ENCODE measurements at places on chromosomes 5 and 9.

GRCh38 chr9:127937388-127938297, at the start of gene DPM2:
DPM2 (minus strand) TSS chr9:127937854; CDS start chr9:127937820, 34 bp downstream.
- DNase-seq, result peak; percentile 86

DNA sequence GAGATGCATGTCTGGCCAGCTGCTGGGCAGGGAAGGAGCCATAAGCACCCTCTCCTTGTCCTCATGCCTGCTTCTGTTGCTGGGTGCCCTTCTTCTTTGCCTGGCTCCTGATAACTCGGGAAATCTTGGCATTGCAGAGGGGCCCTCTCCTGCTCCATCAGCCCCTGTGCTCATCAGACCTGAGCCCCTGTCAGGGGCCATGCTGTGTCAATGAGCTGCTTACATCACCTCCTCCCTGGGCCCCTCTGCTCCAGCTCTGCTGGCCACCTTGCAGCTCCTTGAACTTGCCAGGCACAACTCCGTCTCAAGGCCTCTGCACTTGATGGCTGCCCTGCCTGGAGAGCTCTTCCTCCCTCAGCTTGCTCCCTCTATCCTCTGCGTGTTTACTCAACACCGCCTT, 194.3 kb downstream of the TTLL11 start:
- DNase-seq, result no peak

GRCh38 chr5:77957-78804, 13.8 kb upstream of the PLEKHG4B start:
- peak; percentile 74 for DNase-seq

GRCh38 chr5:149407323-149408251, 28.5 kb upstream of the IL17B start:
- DNase-seq, result no peak

DNA sequence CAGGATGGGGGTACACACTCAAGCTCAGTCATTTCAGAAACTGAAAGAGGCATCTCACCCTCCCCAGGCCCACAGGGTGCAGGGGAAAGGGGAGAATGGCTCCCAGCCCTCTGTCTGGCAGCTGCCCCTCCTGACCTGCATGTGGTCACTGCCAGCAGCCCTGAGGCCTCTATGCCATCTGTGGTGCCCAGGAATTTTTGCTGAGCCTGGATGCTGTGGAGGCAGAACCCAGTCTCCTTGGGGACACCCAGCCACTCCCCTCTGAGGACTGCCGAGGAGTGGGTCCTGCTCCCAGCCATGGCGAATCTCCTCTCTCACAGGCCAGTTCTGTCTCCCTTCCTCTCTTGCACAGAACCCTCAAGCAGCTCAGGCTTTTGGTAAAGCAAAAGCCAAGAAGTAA, 104.0 kb upstream of the ALDH1B1 start:
- no peak for DNase-seq

DNA sequence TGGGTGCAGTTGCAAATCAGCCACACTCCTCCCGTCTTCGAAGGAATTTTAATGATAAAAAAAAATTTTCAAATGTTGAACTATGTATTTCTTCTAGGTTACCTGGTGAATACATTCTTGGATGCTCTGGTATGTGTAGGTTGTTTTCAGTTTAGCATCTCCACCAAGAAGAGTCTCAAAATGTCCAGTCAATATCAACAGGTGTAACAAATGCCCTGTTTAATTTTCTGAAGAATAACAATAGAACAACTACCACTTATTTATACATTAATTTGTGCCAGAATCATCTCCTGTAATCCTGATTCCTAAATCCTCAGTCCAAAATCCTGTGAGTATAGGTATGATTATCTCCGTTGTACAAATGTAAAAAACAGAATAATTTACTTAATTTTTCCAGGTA, 67.8 kb downstream of the EBF1 start:
- DNase-seq, result no peak

DNA sequence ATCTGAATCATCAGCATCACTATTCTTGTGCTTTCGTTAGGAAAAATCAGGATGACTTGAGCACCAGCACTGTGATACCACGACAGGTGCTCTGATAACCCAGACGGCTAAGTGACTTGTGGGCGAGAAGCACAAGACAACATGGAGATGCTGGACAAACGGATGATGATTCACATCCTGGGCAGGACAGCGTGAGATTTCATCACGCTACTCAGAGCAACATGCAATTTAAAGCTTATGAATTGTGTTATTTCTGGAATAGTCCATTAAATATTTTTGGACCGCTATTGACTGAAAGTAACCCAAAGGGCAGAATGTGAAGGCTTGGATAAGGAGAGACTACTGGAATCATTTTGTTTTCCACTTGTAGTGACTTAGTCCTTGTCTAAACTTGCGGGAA, 114.8 kb upstream of the DAPK1 start:
- DNase-seq, result no peak

DNA sequence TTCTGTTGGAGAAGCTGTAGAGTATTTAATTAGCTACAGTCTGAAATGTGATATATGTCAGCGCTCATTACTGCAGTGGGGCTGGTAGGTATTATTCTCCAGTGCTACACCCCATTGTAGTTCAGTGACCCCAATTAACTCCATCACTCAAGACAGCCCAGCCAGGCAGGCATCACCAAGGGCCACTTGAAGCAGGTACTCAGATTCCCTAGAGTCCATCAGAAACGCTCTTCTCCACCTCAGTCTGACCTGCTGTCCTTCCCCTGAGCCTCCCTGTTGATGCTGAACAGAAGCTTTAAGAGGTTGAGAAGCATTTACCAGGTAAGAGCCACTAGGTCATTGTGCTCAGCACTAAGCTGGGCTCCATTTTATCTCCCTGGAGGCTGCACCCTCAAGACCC, 71.8 kb downstream of the GALNT10 start:
- DNase-seq, result no peak

DNA sequence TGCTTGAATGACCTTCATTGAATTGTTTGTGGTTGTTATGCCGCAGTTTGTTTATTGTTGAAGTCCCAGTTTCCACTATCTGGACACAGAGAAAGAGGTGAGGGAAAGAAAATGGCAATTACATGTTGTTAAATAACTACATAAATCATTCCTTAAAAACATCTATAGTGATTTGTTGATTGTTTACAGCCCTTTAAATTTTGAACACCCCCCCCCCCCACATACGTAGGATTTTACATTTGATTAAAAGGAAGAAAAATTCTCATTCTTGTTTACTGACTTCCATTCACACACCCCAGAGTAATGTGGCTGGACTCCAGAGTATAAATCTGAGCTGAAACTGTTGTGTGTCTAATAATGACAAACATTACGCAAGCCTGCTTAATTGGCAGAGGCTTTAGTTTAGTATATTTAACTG, 87.1 kb upstream of the FAM174A start:
- no peak for DNase-seq

DNA sequence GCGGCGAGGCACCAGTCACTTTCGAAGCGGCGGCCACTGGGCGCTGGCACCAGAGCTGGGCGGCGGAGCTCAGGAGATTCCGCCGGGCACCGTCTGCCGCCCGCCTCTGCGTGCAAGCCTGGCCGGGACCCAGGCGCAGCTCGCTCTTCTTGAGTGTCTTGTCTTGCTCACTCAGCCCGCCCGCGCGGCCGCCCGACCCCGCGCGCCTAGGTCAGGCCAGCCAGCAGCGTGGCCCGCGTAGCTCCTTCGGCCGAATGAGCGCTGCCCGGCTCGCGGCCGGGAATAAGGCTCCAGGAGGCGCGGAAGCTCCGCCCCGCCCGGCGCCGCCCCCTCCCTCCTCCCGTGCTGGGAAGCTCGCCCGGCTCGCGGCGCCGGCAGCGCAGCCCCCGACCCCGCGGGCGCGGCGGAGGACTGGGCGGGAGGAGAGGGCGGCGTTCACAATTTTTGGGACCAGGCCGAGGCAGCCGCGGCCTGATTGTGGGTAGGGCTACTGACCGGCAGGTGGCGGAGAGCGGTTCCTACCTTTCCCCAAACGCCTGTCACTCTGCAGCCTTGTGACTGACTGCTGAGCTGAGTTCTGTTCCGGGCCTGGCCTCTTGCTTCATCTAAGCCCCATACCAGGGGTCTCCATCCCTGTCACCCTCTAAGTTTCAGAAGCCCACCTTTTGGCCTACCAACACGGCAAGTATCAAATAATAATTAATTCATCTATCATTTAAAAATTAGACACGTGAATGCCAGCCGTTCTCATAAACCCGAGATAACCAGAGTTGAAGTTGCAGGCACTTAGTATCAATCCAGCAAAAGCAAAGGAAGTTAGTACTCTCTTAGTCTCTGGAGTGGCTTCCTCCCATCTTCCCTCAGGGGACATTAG, at the start of gene HBEGF:
Gene HBEGF (minus strand): TSS at position 256 of the 874 bp plus-strand sequence. CDS start 275 bp downstream, outside the sequence.
- DNase-seq, result peak; percentile 86

- DNase-seq, result no peak
Measured at GRCh38 chr9:90640361-90640760, 2.3 kb downstream of the DIRAS2 start.

DNA sequence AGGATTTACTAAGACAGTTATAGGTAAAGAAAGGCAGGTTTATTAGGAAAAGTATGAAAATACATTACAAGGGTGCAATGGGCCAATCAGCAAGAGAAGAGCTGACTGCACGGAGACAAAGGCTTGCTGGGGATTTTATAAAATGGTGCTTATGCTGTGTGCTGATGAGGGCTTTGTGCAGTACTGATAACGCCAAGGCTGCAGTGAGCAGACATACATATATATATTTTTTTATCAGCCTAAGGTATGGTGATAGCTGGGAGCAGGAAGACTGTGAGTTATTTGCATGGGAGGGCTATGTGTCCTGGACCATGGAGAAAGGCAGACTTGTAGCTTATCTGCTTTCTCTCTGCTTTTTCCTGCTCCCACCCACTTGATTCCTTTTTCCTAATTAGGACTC, 208.1 kb upstream of the ACTBL2 start:
- no peak for DNase-seq

- no peak for DNase-seq
Measured at GRCh38 chr9:87389936-87390335, 107.7 kb upstream of the DAPK1 start.

DNA sequence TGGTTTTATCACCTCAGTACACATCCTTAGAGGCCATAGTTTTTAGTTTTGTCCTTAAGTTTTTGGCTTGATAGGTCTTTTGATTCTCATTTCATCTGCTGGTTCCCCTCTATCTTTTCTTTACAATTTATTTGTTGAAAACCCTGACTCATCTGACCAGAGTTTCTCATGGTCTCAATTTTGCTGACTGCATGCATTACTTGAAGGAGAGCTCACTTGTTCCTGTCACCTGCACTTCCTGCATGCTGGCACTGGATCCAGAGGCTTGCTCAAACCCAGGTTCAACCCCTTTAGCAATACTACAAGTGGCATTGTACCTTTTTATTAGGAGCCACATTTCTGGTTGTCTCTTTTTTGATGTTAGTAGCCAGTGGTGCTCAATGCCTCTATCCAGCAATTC, 26.7 kb downstream of the FBXO10 start:
- DNase-seq, result no peak

DNA sequence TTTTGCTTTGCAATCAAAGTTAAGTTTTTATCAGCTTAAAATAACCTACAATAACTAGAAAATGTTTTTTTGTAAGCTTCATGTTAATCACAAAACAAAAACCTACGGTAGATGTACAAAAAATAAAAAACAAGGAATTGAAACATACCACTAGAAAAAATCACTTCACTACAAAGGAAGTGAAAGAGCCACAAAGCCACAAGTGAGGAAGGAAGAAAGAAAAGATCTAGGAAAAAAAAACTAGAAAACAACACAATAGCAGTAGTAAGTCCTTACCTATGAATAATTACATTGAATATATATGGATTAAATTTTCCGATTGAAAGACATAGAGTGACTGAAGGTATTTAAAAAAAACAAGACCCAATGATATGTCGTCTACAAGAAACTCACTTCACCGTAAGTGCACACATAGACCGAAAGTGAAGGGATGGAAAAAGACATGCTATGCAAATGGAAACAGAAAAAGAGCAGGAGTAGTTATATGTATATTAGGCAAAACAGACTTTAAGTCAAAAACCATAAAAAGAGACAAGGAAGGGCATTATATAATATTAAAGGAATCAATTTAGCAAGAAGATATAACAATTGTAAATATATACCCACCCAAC, 13.4 kb upstream of the ZDHHC21 start:
- no peak for DNase-seq

- DNase-seq, result peak; percentile 30
Measured at GRCh38 chr5:172877466-172878260, 43.6 kb downstream of the ERGIC1 start.

DNA sequence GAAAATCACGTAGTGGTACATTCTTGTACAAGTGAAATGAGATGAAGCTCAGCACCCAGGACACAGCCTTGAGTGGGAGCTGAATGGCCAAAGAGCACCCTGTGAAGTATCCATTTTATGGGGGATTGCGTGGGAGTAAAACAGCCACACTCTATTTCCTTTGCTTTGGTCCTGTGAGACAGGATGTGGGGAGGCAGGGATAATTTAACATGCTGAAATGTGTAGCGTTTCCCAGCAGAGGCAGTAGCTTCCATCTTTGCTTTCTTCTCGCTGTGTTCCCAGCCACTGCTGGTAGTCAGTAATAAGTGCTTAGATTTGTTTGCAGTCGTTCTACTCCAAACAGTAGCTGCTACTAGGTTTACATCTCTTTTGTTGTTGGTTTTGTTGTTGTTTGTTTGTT, 4.4 kb downstream of the IL31RA start:
- peak; percentile 63 for DNase-seq

DNA sequence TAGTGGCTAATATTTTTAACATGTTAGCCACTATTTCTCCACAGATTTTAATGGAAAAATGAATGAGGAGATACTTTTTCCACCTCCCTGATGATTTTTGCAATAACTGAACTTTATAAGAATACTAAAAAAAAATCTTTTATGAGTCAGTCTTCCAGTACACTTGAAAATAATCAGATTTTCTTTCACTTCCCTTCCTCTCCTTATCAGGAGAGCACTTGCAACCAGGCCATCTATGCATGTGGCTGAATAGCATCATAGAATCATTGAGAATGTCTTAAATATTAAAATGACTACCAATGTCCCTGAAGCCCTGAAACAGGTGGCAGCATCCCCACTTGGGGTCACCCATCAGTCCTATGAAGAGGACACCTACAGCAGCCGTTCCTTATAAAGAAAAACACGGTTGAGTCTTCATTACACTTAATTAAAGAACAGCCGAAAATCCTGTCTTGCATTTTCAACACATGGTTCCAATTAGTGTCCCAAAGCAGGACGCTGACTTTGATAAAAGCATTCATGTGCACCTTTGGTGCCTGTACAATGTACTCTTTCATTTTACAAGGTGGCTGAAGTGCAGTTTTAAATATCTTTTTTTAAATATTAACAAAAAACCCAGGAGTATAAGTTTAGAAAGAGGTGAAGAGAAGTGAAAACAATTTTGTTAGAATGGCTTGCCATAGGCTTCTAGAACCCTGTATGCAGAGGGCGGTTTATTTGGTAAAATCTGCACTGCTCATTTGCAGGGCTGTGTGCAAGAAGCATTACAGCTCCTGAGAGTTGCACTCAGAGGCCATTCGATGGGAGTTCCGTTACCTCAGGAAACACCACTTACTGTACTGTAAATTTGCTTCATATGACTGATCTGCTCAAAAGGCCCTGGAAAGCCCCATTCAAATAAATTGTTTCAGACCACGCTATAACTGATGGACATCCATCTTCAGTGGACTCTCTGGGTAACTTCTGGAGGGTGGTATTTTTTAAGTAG, 106.9 kb upstream of the VCAN start:
- no peak for DNase-seq

DNA sequence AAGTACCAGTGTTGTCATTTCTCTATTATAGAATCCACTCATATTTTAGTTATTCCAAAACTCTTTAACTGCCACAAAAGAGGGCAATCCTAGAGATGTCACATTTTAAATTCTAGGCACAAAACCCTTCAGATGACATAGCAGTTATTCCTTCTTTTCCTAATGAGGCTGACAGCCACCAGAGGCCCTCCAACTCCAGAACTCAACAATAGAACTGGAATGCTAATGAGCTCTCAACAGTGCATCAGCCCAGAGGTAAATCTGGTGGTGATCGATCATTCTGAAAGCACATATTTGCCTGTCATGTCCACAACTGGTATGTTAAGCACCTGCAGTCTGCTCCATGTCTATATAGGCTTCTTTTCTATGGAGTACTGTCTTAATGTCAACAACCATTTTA, 40.2 kb upstream of the RAB3C start:
- DNase-seq, result no peak

Measured in KBM-7 (cell line).